ENCODE measurements at places on chromosomes 3 and 15.

DNA sequence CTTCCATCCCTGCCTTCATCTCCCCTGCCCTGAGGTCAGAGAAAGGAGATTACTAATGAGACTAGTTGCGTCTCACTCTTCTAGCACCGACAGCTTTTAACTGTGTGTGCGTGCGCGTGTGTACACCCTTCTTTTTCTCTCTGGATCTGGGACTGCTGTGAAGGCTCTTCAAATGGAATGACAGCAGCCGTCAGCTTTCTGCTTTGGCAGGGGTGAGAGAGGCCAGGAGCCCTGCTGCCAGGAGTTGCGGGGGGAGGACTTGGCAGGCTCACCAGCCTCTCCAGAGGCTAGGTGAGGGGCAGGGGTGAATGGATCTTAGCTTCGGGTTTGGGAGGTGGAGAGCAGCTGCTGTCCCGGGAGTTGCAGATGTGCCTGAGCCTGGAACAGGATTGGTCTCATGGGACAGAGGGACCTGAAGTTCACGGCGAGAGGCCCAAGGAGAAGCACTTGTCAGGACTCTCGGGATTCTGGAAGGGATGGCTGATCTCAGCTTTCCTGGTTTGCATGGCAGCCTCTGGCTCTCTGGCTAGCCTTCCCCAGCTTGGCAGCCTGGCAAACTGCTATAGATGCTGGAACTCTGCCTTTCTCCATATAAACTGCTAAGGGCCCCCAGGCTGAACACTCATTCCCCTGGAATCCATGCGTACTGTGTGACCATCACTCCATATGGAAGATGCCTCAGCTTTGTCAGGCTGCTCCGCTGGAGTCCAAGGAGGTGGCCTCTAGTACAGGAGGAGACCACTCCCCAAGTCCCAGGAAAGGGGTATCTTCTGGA is 16.6 kb downstream of the TEX264 start:
- DNase-seq: no peak

DNA sequence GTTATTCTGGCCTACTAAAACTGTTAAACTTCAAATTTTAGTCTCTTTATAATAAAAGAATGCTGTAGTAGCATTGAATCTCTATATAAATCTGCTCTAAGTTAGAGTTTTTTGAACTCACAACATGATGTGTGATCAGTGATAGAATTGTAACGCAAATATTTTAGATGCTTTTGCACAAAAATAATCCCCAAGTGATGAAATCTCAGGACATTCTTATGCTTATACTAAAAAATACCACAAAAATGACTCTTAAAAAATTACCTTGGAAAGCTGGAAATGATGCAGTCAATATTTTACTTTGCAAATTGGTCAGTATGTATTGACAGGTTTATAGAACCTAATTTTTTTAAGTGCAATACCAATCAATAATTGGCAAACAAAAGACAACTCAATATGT is 375.3 kb downstream of the TBC1D5 start:
- no peak for DNase-seq

GRCh38 chr15:55823191-55823670 is 80.3 kb upstream of the PRTG start:
- DNase-seq: no peak

GRCh38 chr15:66004618-66005262 is 135.4 kb downstream of the RAB11A start:
- no peak for DNase-seq

GRCh38 chr3:46462511-46462910 is 2.2 kb downstream of the LTF start:
- DNase-seq: no peak

DNA sequence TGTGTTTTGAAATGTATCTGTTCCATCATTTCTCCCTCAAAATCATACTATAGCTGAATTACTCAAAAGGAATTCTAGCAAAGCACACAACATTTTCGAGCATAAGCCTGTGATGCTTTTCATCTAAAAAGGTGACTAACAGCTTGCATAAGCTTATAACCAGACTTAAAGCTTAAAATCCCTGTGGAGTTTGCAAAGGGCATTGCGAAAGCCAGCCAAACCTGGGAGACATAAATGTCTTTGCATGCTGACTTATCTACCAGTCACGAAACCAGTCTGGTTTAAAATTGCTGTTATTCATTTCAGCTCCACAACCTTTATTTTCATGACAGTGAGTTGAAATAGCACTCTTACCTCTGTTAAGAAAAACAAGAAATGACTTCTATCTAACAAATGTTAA is 35.6 kb upstream of the LIPC start:
- no peak for DNase-seq

DNA sequence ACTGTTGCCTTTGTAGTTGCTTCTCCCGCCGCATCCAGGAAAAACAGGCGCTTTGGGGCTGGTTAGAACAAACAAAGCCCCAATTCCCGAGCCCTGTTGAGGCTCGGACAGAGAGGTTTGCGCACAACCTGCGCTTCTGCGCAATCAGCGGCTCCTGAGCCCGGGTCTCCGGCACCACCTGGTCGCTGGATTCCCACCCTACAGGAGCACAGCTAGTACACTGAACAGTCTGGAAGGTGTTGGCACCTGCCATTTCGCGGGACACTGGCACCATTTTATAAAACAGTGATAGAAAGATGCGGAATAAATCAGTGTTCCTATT is 13.8 kb downstream of the ZIC4 start:
- DNase-seq: no peak

GRCh38 chr3:57518276-57518915 is 25.7 kb downstream of the DNAH12 start:
- DNase-seq: no peak

GRCh38 chr3:100073714-100074307 is 40.5 kb downstream of the FILIP1L start:
- DNase-seq: no peak

GRCh38 chr3:194062830-194063229 is 73.1 kb upstream of the HES1 start:
- DNase-seq: no peak

DNA sequence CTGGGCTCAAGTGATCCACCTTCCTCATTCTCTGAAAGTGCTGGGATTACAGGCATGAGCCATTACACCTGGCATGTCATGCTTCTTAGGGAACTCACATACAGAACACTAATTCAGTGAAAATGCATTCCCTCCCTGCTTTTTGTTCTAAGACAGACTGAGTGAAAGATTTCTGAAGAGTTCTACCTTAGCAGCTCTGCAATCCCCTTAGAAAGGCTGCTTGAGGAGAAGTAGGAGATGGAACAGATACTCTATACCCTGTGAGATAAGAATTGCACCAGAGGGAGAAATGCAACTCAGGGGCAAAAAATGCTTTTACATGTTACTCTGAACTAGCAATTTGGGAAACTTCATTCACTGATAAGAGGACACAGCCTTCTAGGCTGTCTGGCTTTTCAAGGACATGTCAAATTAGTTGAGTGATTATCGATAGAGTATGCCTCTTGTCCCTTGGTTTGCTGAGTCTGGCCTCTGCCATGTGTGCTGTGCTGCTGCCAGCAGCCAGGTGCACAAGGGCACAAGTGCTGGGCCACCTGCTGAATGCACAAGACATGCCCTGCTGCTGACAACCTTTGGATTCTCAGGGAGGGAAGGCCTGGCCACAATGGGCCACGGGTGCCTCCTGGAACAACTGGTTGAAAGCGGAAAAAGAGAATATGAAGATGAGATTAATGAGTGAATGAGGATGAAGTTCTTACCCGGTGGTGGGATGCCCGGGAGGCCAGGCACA is 17.8 kb downstream of the UQCC5 start:
- no peak for DNase-seq

DNA sequence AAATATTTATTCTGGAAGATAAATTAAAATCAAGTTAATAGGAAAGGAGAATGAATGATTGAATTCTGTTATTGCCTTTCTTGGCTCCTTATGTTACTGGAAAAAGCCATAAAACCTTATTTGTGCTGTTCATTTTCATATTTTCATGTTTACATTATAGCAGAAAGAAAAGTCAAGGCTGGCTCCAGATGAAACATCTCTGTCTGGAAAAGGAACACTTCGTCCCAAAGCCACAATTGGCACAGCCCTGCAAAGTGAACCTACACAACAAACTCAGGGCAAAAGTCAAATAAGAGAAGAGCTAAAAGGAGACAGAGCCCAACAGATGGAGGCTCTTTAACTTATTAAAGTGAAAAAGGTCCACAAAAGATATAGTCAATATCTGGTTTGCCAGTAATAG is 73.4 kb downstream of the GTPBP8 start:
- no peak for DNase-seq

- DNase-seq: no peak
Measured at GRCh38 chr3:37751967-37752648, 109.6 kb upstream of the CTDSPL start.

DNA sequence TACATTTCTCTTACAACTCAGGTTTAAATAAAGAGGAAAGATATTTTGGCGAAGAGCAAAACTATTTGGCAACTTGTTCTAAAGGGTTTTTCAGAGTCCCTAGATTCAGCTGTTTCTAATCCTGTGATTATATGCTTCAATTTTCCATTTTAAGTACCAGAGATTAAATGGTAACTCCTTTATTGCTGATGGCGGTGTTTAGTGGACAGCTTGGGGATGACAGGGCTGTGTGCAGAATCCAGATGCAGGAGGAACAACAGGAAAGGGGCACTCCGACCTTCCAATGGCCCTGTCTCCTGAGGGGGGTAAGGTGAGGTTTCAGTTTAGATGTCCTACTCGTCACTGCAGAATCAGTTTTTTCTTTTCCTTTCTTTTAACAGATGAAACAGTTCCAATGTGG is 405.0 kb downstream of the PDCD6IP start:
- DNase-seq: no peak

DNA sequence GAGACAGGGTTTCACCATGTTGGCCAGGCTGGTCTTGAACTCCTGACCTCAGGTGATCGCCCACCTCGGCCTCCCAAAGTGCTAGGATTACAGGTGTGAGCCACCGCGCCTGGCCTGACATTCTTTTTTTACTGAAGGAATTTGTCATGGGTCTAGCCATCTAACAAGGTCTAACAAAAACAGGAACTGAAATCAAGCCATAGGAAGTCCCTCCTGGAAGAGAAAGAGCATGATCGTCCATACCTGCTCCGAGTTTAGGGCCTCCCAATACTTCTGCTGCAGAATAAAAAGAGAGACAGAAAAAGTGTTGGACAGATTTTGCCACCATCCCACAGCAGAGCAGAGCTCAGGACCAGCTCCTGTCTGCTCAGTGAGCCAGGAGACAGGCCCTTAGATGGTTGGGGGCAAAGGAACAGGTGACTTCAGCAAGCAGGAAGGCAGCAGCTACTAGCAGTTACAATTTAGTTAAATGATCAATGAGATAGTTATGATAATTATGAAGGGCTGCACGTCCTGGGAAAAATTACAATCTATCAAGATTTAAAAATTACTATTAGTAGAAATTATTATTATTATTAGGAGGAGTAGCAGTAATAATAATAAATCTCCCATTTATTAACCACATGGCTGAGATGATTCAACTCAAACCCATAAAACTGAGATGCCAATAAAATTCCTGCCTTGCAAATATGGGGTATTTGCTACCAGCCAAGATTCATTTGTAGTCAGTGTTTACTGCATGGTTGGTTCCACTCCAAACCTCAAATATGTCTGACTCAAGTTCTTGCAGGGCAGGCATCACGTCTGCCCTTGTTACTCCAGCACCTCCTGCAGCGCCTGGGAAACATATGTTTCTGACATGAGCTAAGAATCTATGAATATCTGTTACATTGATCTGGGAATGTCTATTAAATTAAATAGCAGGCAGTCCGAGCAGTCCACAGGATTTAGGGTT is 40.1 kb downstream of the TMEM44 start:
- DNase-seq: no peak

DNA sequence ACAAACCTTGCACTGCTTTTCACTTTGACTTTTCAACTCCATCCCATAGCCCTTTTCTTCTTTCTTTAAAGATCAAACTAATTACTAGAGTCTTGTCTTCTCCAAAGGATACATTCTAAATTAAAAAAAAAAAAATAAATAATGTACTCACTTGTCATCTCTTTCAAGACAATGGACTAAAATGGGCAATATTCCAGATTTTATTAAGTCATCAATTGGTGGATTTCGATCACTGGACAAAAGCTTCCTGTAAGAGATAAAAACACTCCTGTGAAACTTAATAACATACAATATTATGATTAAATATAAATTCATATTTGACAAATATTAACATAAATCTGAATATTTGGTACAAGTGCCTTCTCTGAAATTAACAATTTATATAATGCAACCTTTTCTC is 34.1 kb downstream of the KPNA4 start:
- DNase-seq: no peak

DNA sequence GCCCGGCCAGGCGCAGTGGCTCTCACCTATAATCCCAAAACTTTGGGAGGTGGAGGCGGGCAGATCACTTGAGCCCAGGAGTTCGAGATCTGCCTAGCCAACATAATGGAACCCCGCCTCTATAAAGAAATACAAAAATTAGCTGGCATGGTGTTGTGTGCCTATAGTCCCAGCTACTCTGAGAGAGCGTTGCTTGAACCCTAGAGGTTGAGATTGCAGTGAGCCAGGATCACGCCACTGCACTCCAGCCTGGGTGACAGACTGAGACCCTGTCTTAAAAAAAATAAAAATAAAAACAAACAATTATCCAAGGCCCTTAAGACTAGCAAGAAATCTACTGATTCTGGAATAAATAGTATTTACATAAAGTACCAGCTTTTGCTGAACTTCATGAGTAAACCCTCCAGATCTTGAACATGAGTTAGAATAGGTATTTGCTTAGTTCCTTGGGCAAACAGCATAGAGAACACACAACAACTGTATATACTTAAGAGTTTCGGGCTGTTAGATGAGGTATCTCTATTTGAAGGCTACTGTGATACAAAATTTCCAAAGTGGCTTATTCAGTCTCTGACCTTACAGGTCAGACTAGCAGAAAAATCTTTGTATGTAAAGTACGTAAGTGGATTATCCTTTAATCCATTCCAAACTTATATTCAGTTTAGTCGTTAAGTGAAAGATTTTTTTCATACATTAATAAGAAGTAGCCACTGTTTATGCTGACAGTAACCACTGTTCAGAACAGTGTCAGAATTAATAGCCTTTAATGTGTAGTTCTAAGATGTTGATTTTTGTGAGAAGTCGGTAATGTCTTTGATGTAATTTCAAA is 171.1 kb upstream of the CGNL1 start:
- DNase-seq: no peak

- DNase-seq: no peak
Measured at GRCh38 chr15:65041787-65042186, 3.4 kb upstream of the SLC51B start.

- DNase-seq: no peak
Measured at GRCh38 chr15:62488387-62488786, 323.3 kb upstream of the C2CD4B start.

DNA sequence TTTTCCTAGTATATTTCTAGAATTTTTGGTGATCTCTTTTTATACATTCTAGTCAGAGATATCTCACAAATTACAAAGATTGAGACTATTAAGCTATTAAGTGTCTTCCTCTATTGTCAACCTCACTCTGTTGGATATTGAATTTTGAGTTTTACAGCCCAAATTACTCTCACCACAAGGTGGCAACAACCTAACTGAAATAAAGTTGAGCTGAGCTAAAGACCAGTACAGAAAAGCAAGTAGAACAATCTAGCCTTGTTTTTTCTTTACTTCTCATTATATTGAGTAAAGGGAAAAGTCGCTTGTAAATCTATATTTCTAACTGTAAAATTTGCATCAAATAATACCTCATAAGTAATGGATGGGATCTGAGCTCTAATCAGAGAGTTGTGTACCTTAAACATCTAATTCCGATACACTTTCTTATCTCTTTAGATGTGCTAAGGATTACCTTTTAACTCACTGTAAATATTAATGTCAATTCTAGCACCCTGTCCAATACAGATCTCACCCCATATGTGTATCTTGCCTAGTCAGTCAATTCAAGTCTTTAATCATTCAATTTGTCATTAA is 13.6 kb upstream of the COMMD2 start:
- no peak for DNase-seq

Measured in stimulated activated CD4-positive, alpha-beta T cell treated with anti-CD3 and anti-CD28 coated beads, Interleukin-1b, Interleukin-23, amount 100 ng/mL, for 24 hours (primary cell).